ENCODE measurements at places on chromosomes 6 and 20.

DNA sequence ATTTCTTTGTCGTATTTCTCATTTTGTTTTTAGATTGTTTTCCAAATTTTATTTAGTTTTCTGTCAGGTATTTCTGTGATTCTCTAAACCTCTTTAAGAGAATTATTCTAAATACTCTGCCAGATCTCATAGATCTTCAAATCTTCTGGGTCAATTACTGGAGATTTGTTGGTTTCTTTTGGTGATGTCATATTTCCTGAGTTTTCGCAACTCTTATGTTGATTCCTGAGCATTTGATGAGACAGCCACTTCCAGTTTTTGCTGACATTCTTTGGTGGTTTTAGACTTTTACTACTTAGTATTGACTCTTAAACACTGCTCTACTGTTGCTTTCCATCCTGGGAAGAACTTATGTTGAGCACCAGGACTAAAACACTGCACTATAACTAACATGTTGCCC, 21.9 kb downstream of the ADGB start:
- DNase-seq = peak; percentile 50

DNA sequence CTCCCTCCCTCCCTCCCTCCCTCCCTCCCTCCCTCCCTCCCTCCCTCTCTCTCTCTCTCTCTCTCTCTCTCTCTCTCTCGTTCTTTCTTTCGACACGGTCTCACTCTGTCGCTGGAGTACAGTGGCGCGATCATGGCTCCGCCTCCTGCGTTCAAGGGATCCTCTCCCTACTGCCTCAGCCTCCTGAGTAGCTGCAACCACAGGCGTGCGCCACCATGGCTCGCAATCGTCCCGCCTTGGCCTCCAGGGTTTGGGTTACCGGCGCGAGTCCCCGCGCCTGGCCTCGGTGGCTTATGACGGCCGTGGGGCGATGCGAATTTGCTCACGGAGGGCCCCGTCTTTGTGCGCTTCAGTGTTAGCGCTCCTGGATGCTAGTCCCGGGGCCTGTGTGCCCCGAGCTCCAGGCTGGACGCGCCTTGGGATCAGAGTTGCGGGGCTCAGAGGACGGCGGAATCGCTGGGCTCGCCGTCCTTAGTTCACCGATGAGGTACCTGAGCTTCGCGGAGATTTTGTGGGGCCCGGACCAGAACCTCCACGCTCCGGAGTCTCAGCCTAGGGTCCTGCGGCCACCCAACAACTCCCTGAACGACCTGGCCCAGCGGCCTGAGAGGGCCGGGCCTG, 45.2 kb downstream of the MCUR1 start:
- DNase-seq = peak; percentile 7

- no peak for DNase-seq
These were observed 15.8 kb downstream of the ANKRD60 start for GRCh38 chr20:58212636-58213035.

GRCh38 chr6:109379711-109380110, 2.6 kb downstream of the CD164 start:
- no peak for DNase-seq

- no peak for DNase-seq
These were observed 117.9 kb downstream of the SNX5 start for GRCh38 chr20:17850684-17851026.

DNA sequence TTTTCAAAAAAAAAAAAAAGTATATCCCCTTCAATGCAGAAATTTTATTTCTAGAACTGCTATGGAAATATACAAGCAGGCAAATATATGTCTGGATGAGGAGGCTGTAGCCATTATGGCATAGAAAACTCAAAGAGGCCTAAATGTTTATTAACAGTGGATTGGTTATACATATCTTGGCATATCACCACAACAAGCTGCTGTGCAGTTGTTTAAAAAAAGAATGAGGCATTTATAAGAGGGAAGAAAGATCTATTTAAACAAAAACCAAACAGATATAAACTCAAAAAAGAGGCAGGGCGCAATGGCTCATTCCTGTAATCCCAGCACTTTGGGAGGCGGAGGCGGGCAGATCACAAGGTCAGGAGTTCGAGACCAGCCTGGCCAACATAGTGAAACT, 26.2 kb downstream of the CASS4 start:
- no peak for DNase-seq

- DNase-seq = peak; percentile 34
These were observed 118.6 kb upstream of the ADGRF1 start for GRCh38 chr6:47160702-47161101.

- DNase-seq = no peak
These were observed 63.9 kb upstream of the TENT5A start for GRCh38 chr6:81816380-81816779.

GRCh38 chr6:71482742-71483141, 194.1 kb downstream of the OGFRL1 start:
- DNase-seq = no peak

DNA sequence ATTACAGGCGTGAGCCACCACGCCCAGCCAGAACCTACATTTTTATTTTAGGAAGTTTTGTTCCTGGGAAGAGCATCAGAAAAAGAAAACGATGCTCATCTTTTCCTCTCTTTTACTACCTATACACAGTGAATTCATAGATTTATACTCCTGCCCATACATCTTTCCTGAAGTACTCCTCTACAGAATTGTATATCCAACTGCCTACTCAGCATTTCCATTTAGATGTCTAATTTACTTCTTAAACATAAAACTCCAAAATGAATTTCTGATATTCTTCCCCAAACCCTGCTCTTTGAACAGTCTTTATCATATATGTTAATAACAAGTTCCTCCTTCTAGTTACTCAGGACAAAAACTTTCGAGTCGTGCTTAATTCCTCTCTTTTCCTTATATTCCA, 39.8 kb upstream of the RSPO3 start:
- no peak for DNase-seq

DNA sequence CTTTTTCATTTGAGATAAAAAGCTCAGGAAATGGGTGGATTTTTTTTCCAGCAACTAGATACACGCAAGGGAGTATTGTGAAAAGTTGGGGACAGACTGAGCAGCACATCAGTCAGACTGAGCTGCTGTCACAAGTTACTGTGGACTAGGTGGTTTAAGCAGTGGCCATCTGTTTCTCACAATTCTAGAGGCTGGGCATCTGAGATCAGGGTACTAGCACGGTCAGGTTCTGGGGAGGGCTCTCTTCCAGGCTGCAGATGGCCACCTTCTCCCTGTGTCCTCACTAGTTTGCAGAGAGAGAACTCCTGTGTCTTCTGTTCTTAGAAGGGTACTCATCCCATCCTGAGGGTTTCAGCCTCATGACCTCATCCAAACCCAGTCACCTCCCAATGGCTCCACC, 178.3 kb downstream of the SYNDIG1 start:
- no peak for DNase-seq

DNA sequence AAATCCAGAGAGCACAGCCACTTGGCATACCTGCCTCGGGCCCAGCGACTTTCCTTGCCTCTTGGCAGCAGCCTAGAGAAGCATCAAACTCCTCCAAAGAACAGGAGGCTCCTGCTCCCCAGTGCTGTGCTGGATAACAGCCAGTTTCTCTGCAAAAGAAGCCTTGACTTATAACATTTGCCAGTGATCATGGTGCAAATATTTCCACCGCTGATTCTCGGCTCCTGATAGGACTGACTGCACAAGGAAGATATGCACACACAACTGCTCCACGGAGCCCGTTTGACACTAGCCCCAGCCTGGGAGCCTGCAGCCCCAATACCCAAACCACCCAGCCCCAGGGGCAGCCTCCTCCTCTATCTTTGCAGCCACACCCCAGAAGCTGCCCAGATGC, 17.5 kb downstream of the ACSS1 start:
- no peak for DNase-seq

- DNase-seq = peak; percentile 47
These were observed 33.8 kb downstream of the DLGAP4 start for GRCh38 chr20:36339646-36340592.

GRCh38 chr6:137188855-137189254, 15.4 kb upstream of the IL22RA2 start:
- no peak for DNase-seq

- peak; percentile 38 for DNase-seq
These were observed 113.1 kb downstream of the ADAT2 start for GRCh38 chr6:143337201-143337949.

GRCh38 chr6:154738551-154738961, 5.3 kb downstream of the SCAF8 start:
- DNase-seq = peak; percentile 10

DNA sequence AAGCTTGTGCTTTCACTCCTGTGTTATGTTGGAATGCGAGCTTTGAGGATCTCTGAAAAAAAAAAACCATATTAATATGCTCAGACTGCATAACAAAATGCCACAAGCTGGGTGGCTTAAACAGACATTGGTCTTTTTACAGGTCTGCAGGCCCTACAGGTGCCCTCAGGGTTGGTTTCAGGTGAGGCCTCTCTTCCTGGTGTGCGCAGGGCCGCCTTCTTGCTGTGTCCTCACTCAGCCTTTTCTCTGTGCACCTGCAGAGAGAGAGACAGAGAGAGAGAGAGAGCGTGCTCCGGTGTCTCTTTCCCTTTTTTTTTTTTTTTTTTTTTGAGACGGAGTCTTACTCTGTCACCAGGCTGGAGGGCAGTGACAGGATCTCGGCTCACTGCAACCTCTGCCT, 114.1 kb upstream of the SNX9 start:
- no peak for DNase-seq

DNA sequence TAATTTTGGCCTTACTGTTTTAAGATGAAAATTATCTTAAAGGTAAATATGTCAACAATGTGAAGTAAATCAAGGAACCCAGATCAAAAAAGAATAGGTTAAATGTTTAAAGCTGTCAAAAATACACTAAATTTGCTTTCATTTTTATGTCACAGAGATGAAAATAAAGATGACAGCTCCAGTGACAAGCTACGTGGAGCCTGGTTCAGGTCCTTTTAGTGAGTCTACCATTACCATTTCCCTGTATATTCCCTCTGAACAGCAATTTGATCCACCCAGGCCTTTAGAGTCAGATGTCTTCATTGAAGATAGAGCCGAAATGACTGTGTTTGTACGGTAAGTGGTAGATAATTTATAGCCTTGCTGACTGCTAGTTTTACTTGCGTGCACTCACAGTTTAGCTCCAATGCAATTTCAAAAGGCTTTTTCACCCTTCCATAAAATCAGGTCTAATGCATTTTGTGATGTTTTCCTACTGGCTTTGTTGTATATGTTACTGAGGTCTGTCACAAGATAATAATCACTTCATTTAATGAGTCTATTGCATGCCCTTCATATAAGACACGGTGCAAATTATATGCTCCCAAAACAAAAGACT, 1.9 kb downstream of the HEBP2 start:
- DNase-seq = no peak

- DNase-seq = no peak
These were observed 7.5 kb upstream of the AAR2 start for GRCh38 chr20:36228770-36229169.

GRCh38 chr6:45597424-45597823, 219.7 kb upstream of the SUPT3H start:
- no peak for DNase-seq

GRCh38 chr6:93163146-93163545, 256.2 kb downstream of the EPHA7 start:
- DNase-seq = no peak

GRCh38 chr6:108969776-108970175, 121.6 kb downstream of the ARMC2 start:
- no peak for DNase-seq

GRCh38 chr20:35698298-35699126, 640 bp downstream of the NFS1 start:
- no peak for DNase-seq

DNA sequence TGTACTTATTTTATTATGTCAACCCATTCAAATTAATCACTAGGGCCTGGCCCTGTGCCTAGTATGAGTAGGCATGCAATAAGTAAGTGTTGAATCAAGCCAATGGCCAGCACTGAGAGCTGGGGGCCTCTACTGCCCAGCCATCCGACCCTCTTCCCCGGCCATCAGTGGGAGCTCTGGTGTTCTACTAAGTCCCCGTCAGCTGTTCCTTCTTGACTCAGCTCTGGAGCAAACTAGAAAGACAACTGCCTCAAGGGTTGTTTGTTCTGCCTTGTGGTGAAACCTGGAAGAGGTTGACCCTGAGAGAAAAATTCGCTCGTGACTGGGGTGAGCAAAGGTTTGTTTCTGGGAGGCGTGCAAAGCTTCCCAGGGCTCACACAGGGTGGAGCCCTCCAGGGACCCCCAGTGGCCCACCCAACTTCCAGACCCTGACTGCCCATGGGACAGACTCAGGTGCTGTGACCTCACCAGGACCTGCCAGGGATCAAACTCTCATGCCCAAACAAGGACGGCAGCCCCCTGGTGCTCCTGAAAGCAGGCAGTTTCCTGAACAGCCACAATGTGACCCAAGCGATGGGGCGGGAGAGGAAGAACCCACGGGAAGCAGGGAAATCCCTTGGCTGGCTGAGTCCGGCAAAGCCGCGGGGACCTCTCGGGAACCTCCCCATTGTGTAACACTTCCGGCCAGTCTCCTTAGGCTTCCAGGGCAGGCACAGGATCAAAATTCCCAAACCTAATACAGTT, 50.4 kb downstream of the BANF2 start:
- peak; percentile 27 for DNase-seq

GRCh38 chr6:74115674-74116073, 419.7 kb downstream of the CD109 start:
- DNase-seq = no peak

DNA sequence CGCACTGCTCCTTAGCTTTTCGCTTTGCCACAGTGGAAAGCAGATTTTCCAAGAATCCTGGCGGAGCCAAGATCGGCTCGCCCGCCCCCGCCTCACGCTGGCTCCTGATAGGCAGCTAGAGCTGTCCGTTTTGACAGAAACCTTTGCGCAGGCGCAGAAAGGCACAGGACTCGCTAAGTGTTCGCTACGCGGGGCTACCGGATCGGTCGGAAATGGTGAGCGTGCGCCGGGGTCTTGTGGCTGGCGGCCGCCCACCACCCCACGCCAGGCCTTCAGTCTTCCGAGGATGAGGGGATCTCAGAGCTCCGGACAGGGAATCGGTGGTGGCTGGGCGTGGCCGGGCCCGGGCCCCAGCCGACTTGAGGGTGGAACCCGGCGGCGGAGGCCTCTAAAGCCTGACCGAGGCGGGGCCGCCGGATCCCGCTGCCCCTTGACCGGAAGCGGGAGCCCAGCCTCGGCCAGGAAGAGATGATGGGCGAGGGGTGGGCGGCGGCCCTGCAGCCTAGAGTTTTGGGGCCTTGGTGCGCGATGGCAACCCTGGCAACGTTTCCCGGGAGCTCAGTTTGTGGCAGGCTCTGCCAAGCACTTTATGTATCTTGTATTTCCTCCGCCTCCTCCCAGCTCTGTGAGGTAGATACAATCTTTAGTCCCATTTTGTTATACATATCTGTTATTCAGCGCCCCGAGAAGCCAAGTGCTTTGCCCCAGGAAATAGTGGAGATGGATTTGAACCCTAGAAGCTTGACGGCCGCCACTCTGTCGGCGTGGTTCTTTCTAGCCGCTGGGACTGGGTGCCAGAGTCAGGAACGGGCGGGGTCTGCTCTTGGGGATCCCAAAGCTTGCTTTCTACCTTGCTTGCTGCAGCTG, at the start of gene DYNLRB1:
TSS of gene DYNLRB1 (plus strand) at position 176 of the 867 bp plus-strand sequence. CDS start at position 213, 37 bp downstream.
- peak; percentile 100 for DNase-seq

Data from suppressor macrophage treated with lipopolysaccharide for 1 hour (primary cell).